ENCODE measurements at places on chromosomes 6 and 20.

- no peak for DNase-seq
Observed at GRCh38 chr20:2740702-2741101, 48.1 kb downstream of the EBF4 start.

GRCh38 chr6:33714385-33715040 is 3.0 kb upstream of the UQCC2 start:
- DNase-seq, result no peak

GRCh38 chr6:163444077-163444476 is 29.6 kb downstream of the QKI start:
- DNase-seq, result no peak

GRCh38 chr6:52995913-52996645 is 995 bp upstream of the GSTA4 start:
- peak; percentile 87 for DNase-seq

DNA sequence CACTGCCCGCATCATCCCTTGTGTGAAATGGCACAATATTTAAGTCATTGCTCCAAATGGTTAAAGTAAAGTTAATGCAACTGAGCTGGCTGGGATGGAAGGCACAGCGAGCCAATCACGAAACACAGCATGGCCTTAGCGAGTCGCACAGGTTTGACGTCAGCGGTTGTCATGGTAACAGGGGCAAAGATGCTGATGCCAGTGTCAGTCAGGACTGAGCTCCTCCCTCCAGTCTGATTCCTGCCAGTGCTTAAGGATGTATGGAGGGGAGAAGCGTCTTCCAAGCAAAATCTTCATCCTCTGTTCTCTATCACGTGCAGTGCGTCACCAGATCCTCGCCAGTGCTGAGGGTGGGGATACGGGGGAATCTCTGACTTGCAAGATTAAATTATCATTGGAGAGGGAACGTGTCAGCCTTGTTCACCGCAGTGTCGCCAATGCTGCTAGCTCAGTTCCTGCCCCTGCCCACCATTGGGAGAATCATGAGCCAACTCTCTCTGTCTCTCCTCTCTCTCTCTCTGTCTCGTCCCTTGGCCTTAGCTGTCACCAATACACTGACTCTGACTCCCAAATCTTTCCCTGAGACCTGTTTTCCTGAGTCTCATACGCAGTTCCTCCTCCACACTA is 24.5 kb downstream of the TSPYL4 start:
- DNase-seq, result peak; percentile 35

DNA sequence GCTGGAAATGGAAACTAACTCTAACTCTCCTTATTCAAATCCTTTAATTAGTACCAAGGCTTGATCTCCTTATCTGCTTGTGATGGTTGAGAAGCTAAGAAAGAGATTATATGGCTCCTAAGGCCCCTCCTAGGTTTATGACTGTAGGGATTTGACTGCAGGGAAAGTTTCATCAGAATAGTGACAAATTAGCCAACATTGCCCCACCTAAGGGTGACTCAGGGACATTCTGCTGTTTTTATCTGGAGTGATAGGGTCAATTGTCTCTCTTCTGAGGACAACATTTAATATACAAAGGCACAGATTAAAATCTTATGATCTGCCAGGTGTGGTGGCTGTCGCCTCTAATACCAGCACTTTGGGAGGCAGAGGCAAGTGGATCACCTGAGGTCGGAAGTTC is 138.1 kb upstream of the MARCKS start:
- no peak for DNase-seq

DNA sequence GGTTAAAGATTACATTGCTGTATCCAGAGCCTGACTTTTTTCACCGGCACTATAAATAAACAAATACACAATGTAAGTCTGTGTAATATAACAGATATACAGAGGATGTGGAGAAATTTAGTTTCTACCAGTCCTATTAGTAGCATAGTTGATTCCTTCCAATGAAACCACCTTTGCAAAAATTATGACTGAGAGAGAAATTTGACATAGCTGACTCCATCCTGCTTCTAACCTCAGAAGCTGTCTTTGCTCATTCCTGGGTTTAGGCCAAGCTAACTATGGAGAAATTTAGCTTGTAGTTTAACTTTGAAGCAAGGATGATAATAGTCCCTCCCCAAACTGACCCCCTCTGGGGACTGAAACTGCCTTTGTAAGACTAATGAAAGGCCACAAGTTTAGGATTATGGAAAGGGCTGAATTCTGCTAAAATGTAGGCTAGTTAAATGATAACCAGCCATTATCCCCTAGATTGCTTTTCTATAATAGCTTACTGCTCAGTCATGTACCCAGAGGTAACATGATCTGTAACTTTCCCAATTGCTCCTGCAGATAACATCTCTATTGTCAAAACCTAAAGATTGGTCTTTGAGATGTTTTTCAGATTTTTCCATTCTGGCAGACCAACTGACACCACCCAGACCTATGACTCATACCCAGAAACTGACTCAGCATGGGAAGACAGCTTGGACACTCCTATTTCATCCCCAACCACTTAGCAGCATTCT is 172.8 kb upstream of the ARG1 start:
- peak; percentile 49 for DNase-seq

DNA sequence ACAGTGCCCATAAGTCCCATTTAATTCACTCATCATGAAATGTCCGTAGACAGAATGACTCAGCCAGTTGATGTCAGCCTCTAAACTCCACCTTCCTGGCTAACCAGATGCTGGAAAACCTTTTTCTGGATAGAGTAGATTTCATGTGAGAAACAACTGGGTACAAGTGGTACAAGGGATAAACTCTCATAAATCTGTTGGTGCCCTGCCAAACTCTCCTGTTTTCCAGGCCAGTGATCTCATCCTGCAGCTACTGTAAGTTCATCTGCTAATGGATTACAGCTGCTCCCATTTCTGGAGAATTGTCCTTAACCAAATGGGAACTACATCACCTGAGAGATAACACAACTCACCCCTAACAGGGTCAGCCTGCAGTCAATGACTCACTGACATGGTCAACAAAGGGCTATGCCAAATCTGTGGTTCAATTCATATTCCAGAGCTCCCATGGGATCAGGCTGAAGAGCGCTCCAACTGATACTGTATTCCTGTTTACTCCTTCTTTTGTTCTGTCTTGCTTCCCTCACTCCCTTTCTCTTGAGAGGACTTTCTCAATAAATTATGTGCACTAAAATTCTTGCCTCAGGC is 210.1 kb upstream of the HDDC2 start:
- peak; percentile 21 for DNase-seq

GRCh38 chr6:129575378-129576118 is 134.4 kb downstream of the ARHGAP18 start:
- DNase-seq, result peak; percentile 75

DNA sequence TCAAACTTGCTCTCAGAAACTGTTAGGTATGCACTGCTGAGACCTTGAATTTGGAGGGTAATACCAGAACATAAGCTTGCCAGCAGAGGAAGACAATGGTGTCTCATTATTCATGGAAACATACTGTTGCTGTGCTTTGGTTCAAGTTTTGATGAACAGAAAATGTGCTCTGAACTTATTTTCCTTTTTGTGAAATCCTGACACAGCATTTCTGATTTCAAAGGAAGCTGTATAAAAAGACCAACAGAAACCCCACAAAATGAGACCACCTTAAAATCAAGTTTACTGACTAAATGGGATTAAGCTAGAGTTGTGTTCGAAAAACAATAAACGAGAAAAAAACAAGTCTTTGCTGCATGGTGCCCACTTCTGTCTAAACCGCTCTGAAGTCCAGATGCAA is 70.3 kb downstream of the PRDM1 start:
- no peak for DNase-seq

DNA sequence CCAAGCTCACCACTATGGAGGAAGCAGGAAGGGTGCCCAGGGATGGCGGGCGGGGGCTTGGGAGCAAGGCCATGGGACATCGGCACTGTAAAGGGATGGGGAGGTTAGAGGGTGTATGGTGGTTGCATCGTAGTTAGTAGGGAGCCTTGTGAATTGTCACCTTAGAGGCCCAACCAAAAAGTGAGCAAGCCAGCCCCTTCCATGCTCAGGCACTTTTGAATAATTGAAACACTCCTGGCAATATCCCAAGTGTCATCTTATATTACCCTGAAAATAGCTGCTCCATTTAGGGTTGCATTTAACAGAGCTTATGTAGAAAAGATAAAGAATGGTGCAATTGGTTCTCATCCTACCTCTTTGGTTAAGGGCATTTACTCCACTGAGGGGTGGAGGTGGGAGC is 169.2 kb downstream of the SAMD5 start:
- no peak for DNase-seq

GRCh38 chr6:17917837-17918763 is 69.3 kb downstream of the KIF13A start:
- no peak for DNase-seq

GRCh38 chr6:85580878-85581267 is 12.8 kb downstream of the SNX14 start:
- DNase-seq, result peak; percentile 31

- DNase-seq, result no peak
Observed at GRCh38 chr6:149084808-149085556, 232.5 kb upstream of the TAB2 start.

GRCh38 chr6:79614326-79615305 is 16.5 kb upstream of the SH3BGRL2 start:
- no peak for DNase-seq

DNA sequence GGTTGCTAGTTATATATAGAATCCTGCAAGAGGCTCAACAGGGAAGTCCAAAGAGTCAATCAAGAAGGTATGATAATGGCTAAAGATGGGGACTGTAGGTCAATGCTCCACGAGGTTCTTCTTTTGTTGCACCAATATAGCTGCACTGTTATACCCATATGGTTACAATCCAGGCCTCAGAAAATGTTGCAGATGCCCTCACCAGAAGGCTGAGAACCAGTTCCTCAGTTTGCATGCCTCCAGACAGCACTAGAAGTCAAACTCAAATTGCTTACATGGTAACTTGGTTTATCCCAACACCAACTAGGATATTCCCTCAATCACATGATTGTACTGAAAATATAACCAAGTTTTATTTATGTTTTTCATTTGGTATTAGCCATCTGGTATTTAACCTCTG is 12.1 kb downstream of the EEF1A1 start:
- no peak for DNase-seq

DNA sequence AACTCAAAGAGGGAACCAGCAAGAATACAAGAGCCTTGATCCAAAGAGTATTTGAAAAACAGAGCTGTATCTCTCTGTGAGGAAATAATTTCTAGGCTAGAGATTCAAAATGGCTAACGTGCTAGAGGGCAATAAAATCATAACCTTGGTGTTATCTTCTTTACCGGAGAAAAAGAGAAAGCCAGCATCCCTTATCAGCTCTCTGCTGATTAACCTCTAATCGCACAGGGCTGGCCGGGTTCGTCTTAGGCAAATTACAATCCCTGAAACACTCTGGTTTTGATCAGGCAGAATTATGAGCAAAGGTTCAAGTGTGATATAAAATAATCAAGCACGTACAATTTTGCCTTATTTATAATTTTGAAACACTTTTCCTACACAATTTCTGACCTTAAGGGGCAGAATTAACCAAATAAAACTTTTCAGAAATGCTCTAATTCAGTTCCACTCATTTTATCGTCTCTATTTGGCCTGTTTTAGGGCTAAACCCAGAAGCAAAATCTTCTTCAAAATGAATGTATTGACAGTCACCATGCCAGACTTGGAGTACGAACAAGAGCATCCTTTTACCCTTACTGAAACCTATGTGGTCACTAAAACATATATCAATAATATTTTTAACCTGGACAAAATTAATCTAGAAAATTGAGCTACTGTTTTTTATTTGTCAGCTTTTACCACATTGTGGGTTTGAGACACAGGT is 13.7 kb downstream of the PSMB9 start:
- DNase-seq, result no peak

DNA sequence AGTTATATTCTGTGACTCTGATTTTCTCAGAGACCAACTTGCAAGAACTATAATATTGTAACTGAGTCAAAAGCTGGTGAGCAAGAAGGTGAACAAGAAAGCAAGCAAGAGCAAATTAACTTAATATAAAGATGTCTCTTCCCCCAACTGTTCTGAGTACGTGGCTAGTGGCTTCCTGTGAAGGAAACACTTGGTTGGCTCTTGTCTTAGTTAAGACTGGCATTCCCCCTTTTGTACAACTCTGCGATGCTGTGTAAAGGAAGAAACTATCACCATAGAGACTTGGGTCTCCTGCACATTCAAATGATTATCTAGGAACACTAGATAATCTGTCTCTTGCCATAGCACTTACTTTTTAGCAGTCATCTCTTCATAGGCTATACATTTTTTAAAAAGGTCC is 47.3 kb upstream of the TNFAIP3 start:
- DNase-seq, result no peak

DNA sequence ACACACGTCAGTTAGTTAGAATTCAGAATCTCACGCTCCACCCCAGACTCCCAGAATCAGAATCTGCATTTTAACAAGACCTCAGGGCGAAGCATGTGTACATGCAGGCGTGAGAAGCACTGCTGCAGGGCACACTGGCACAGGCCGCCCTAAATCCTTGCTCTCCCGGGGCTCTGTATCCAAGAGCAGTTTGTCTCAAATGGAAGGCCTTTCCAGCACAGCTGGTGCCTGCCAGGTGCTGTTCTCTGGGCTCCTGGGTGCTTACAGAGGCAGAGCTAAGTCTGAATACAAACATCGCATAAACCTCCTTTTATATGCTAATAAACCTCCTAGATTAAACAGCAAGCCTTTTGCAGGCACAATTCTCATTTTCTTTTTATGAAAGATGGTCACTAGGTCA is 119.1 kb upstream of the CD93 start:
- no peak for DNase-seq

DNA sequence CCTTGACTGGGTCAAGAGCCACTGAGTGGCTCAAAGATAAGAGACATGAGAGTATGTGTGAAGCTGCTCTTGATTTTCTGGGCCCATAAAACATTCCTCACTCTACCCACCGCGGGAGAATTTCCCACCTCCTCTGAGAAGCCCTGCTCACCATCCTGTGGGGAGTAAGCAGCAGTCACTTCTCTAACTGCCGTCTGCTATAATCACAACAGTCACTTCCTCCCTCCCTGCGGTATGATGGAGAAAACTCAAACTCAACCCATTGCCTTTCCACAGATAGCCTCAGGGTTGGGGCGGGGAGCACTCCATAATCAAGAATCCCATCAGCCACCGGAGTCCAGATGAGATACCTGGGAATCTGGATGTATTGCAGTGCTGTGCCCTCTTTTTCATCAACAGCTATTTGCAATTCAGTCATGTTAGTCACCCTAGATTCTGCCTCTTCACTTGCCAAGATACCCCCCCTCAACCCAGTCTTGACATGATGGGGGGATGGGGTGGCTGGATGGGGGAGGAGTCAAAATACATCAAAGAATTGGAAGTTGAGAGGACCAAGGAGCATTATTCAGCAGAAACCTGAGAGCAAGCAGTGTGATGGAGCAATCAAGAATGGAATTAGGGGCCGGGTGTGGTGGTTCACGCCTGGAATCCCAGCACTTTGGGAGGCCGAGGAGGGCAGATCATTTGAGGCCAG is 5.1 kb downstream of the MOCS1 start:
- DNase-seq, result no peak

GRCh38 chr6:157323255-157323965 is at the start of gene TMEM242:
TMEM242 (minus strand) TSS chr6:157323519; CDS start chr6:157323499, 20 bp downstream.
- peak; percentile 92 for DNase-seq

- DNase-seq, result no peak
Observed at GRCh38 chr6:54130179-54130578, 18.9 kb downstream of the MLIP start.

- no peak for DNase-seq
Observed at GRCh38 chr6:168441434-168442391, 729 bp downstream of the SMOC2 start.

GRCh38 chr6:14037402-14038277 is 79.9 kb upstream of the CD83 start:
- no peak for DNase-seq

All from RKO (cell line).